Activated gamma-delta T cell treated with anti-CD3 and anti-CD28 coated beads, Interleukin-2, amount 50 U/mL, for 16 hours (primary cell): ENCODE measurements at places on chromosomes 11 and 22.

GRCh38 chr11:1908618-1909017 is 10.9 kb upstream of the TNNT3 start:
- DNase-seq = no peak

- DNase-seq = no peak
These were observed 15.5 kb upstream of the BMAL1 start for GRCh38 chr11:13262096-13262495.

- no peak for DNase-seq
These were observed 270.5 kb upstream of the SORL1-AS1 start for GRCh38 chr11:121723246-121723741.

GRCh38 chr11:126547691-126548090 is 192.2 kb downstream of the ST3GAL4 start:
- DNase-seq = no peak

DNA sequence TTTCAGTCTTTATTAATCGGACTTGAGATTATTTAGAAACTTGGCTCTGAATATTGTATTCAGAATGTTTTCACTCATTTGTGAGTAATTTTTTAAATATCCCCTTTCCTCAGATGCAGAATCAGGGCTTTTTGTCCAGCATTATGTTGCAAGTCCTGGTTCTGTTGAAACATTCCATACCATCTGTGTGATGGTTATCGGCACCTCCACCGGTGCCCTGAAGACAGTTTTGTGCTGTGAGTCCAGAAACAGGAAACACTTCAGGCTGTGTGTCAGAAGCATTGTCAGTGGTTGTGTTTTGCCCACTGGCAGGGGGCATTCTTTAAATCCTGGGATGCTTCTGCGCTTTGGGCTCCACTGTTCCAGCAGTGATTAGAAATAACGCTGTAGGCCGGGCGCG is 20.4 kb downstream of the CDPF1 start:
- DNase-seq = no peak

DNA sequence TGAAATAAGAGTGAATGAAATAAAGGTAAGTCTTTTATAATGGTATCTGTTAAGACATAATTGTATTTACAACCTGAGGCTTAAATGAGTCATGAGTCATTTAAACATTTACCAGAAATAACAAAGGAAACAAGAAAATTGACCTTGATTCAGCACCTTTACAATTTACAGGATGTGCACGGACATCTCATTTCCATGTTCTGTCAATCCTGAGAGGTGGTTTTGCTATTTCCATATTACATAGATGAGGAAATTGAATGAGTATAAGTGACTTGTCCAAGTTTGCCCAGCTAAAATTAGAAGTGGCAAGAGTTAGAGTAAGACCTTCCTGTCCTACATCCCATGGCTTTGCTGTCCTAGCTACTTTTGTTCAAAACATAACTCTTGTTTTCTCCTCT is 89.1 kb downstream of the TRIM44 start:
- no peak for DNase-seq

DNA sequence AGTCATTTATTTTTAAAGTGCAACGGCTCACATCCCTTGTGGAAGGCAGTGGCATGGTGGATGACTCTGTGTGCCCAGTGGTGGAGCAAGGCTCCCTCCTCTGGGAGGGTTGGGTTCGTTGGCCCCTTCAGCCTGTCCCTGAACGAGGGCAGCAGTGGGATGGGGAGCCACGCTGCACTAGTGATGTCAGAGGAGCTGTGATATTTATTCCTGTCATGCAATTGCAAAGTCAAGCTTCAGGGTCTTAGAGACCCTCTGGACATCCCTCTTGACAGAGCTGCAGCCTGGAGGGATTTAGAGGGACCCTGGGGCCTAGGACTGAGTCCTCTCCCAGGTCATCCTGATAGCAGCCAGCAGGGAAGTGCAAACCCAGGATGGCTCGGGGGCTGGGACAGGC is 78.2 kb upstream of the NARS2 start:
- no peak for DNase-seq

DNA sequence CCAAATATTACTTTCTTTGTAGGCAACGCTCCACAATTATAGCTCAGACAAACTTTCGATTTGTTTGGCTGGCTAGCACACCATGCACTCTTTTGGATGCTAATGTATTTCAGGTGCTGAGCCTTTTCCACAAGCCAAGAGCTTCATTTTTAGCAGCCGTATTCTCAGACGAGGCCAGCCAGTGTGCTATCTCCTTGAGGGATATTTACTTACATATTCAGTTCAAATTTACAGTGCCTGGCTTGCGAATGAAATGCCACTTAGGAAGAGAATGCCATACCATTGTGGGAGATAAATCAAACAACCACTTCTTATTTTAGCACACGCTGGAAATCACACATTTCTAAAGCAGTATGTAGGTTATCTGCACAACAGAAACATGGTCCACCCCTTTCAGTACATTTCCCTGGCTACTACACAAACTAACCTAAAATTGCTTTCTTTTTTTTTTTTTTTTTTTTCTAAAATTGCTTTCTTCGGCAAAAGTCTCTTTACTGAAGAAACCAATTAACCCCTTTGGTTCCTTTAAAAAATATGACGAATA is 236.9 kb downstream of the CADM1 start:
- no peak for DNase-seq

GRCh38 chr11:67675058-67675747 is 780 bp upstream of the ALDH3B2 start:
- DNase-seq = no peak

DNA sequence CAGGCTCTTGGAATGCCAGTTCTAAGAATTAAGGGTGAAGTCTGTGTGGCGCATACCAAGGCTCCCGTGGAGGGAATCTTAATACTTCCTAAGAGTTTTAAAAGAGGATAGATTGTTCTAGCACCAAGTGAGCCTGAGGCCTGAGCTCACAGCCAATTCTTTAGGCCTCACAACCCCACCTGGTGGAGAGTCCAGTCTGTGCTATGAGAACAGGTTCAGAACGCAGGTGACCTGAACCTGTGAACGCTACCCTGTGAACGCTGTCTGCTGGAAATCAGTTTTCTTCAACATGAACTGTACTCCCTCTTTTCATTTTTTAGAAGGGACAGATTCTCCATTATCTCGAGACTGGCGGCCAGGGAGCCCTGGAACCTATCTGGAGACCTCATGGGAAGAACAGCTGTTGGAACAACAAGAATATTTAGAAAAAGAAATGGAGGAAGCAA is 43.2 kb upstream of the DLAT start:
- DNase-seq = peak; percentile 21

- no peak for DNase-seq
These were observed 92.3 kb upstream of the PARVA start for GRCh38 chr11:12285106-12285505.

GRCh38 chr11:33656768-33657167 is 43.9 kb downstream of the C11orf91 start:
- DNase-seq = no peak

- DNase-seq = no peak
These were observed 649 bp downstream of the TMEM25 start for GRCh38 chr11:118531597-118532084.

- no peak for DNase-seq
These were observed 43.2 kb downstream of the USP47 start for GRCh38 chr11:11884774-11885481.

- no peak for DNase-seq
These were observed 3.8 kb downstream of the AIP start for GRCh38 chr11:67486481-67487195.

- no peak for DNase-seq
These were observed 1.3 kb downstream of the FAM118A start for GRCh38 chr22:45310977-45311531.

DNA sequence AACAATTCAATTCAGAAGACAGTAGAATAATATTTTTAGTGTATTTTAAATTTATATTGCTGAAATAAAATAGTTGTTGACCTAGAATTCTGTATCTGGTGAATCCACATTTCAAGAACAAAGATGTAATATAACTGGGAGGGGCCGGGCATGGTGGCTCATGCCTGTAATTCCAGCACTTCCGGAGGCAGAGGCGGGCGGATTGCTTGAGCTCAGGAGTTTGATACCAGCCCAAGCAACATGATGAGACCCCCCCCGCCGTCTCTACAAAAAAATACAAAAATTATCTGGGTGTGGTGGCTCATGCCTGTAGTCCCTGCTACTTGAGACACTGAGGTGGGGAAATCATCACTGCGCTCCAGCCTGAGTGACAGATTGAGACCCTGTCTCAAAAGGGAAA is 72.6 kb downstream of the CD82 start:
- no peak for DNase-seq

GRCh38 chr11:84590106-84590505 is 1037.0 kb downstream of the DLG2 start:
- DNase-seq = no peak

DNA sequence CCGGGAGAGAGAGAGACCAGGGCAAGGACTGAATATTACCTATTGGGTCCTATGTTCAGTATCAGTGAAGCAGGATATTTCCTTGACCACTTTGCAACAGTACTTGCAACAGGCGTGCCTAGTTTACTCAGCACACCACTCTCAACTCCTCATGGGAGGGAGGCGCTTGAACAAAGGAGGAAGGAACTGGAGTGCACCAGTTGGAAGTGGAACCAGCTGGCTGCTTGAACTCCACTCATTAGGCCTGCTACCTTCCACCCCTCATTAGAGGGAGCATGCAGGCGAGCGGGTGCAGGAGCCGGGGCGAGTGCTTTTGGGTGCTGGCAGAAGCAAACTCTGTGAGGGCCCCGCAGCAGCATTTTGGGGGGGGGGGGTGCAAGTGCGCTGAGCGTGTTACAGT is 1369.6 kb upstream of the RAG2 start:
- no peak for DNase-seq

- no peak for DNase-seq
These were observed 631 bp upstream of the C22orf39 start for GRCh38 chr22:19448076-19448607.

- no peak for DNase-seq
These were observed 217.4 kb downstream of the SBF2 start for GRCh38 chr11:10076458-10077141.

GRCh38 chr22:43333978-43334377 is 9.2 kb downstream of the SCUBE1 start:
- DNase-seq = no peak

DNA sequence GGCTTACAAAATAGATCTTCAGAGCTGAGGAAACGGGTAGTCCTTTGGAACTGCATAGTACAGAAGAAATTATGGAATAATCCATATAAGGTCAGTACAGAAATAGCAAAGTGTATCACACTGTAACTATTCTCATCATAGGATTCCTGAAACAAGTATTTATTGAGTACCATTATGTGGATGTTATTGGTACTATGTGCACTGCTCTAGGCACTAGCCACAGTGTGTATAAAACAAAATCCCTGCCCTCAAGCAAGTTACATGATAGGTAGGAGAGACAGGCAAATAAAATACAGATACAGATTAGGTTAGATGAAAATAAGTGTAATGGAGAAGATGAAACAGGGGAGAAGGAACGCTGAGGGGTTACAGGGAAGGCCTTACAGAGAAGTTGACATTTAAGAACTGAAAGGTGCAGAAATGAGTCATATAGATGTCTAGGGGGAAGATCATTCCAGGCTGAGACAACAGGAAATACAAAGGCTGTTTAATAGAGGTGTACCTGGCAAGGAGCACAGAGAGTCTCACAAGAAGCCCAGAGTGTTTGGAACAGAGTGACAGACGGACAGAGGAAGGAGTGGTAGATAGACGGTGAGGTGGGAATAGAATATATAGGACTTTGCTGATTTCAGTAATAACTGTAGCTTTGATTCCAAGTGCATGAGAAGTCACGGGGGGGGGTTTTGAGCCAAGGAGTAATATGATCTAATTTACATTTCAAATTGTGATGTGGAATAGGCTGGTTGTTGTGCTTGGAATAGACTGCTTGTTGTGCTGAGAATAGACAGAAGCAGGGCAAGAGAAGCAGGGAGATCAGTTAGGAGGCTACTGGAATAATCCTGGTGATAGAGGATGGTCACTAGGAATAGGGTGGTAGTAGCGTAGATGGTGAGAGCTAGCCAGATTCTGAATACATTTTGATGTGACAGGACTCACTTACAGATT is 13.7 kb downstream of the RNF141 start:
- DNase-seq = no peak

- no peak for DNase-seq
These were observed 217.0 kb downstream of the NAV2 start for GRCh38 chr11:19929655-19930054.

GRCh38 chr11:96234866-96235441 is 108.0 kb downstream of the MAML2 start:
- no peak for DNase-seq

DNA sequence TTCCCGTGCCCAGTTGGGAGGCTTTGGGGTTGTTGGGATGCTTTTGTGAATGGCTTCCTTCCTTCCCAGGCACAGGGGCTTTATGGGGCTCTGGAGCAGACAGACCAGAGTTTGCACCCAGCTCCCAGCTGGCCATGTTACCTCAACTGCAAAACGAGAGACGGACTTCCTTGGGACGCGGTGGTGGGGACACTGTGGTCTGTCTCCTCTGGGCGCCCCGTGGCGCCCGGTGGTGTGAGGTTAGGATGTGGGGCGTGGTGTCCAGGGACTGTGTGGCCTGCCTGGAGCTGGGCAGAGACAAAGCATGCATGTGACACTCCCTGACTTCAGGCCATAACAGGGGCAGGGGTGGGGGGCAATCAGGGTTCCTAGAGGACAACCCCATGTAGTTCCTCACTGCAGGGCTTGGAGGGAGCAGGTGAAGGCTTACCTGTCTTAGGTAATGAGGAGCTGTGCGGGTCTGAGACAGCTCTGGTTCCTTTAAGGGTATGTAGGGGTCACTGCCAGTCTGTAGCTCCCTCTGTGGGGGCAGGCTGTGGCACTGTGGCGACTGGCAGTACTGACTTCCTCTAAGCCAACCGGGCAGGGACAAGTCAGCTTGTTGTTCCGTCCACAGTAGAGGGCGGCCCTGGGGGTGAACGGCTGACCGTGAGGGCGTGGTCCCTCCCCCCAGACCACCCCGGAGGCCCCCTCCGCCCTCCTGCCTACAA is 14.4 kb downstream of the KCNQ1 start:
- DNase-seq = no peak

DNA sequence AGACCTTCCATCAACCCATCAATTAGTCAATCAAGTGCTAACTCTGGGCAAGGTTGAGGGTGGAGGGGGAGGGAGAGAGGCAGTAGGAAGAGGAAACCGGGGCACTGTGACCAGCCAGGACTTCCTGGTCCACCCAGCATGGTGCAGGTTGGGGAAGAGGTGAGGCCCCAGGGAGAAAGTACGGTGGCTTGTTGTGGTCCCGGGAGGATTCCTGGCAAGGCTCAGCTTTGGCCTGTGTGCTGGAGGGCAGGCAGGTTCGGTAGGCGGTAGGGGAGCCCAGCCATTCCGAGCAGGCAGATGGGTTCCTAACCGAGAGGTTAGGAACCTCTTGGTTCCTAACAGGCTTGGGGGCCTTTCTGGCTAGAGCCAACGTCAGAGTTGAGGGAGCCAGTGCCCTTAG is 10.8 kb downstream of the ST14 start:
- no peak for DNase-seq

DNA sequence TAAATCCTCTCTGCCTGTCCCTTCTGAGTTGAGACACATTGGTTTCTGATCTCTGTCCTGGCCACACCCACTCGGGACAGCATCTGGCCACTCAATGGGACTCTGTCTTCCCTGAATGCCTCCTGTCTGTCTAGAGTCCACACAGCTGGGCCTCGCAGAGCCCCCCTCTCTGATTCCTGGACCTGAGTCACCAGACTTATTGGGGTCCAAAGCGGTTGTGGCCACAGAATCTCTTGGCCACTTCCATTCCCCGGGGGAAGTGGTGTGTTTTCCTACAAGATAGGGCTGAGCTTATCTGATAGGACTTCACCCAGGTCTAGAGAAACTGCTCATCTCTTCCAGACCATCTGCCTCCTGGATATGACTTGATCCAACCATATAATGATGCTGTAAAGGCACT is 57.4 kb upstream of the WNT11 start:
- no peak for DNase-seq

- DNase-seq = no peak
These were observed 115.5 kb upstream of the ISX start for GRCh38 chr22:34950489-34950888.
